ENCODE measurements at places on chromosomes 16 and 17.

GRCh38 chr16:81527477-81528178 is 83.0 kb downstream of the CMIP start:
- no peak for DNase-seq

GRCh38 chr17:80091376-80091775 is 10.0 kb upstream of the GAA start:
- DNase-seq = no peak

GRCh38 chr16:59252317-59252716 is 518.2 kb upstream of the GOT2 start:
- DNase-seq = no peak

- DNase-seq = no peak
These were observed 507.2 kb upstream of the EEF2KMT start for GRCh38 chr16:5604770-5605169.

DNA sequence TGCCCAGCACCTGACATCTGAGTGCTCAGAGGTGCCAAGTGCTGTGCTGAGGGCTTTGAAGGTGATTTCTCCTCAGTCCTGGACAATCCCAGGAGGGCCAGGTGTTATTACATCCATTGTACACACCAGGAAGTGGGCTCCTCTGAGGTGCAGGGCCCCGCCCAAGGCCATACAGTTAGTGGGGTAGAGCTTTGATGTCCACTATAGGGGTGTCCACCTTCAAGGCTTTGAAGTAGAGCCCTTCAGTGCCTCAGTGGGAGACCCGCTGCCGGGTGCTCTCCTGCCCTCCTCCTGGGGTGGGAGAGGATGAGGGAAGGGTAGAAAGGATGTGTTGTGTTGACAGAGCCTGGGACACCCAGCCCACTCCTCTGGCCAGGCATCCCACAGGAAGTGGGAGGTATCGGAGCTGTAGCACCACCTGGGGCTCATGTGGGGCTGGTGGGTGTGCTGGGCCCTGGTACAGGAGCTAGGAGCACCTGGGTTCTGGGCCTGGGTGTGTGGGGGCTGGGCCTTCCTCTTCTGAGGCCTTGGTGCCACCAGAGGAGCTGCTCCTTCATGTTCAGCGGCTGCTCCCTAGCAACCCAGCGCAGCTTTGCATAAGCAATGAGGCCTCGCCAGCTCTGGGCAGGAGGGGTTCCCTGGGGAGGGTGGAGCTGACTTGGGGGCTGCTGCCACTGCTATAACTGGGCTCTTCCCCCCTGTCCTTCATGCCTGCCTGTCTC is 7.4 kb downstream of the LASP1 start:
- DNase-seq = no peak

DNA sequence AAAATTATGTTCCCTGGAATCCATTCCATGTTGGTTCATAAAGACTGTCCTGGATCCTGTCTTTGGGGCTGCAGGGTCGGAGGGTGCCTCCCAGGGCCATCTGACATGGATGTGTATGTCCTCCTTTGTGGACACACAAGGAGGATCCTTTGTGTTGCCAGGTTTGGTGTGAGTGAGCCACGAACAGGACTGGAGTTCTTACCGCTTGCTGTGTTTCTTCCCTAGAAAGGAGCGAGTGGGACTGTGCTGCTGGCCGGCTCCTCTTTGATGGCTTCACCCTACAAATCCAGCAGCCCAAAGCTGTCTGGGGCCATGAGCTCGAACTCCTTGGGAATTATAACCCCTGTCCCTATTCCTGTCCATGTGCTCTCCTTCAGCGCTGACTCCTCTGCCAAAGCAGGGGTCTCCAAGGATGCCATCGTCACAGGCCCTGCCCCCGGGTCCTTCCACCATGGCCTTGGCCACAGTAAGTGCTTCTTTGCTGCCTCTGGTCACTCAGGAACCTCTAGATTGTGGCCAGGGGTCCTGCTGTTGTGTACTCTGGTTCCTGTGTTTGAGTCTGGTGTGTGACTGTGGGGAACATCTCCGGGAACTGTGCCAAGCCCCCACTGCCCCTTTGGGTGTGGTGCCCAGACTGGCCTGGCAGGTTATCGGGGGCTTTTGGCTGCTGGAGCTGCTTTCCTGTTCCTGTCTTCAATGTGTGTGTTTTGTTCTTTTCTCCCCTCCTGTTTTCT is 29.5 kb downstream of the UBN1 start:
- DNase-seq = no peak

GRCh38 chr16:26709175-26709574 is 357.6 kb upstream of the C16orf82 start:
- no peak for DNase-seq

- peak; percentile 56 for DNase-seq
These were observed 537 bp downstream of the CNOT1 start for GRCh38 chr16:58628845-58629732.

DNA sequence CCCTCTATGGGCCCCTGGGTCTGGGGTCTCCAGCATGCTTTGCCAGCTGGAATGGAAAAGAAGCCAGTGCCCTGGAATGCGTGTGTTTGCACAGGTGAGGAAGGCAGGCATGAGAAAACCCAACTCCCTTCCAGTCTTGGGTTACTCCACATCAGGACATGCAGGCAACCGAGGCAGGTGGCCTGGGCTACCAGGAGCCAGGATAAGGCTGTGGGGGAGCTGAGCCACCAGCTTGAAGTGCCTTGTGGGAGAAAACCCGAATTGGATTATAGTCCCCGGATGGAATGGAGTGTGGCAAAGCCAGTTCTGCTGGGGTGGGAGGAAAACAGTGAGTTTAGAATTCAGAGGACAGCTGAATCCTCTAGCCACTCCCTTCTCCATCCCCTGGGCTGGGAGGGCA is 7.2 kb downstream of the SRCIN1 start:
- DNase-seq = peak; percentile 18

GRCh38 chr17:82244413-82245133 is 15.7 kb downstream of the SLC16A3 start:
- no peak for DNase-seq

DNA sequence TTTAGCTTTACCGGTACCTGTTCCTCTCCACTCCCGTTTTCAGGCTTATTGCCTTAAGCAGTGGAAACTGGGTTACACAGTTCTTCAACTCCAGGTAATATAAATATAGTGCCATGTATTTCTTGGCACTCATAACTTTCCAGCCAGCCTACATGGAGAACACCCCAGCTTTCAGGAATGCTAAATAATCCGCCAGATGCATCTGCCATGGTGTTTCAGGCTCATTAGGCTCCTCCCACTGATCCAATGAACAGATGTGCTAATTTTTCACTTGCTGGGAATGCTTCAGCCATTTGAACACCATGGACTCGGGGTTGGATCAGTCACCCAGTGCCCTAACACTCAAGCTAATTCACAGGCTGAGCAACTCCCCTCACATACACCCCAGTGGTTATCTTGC is 4.6 kb downstream of the ANKFN1 start:
- DNase-seq = no peak

DNA sequence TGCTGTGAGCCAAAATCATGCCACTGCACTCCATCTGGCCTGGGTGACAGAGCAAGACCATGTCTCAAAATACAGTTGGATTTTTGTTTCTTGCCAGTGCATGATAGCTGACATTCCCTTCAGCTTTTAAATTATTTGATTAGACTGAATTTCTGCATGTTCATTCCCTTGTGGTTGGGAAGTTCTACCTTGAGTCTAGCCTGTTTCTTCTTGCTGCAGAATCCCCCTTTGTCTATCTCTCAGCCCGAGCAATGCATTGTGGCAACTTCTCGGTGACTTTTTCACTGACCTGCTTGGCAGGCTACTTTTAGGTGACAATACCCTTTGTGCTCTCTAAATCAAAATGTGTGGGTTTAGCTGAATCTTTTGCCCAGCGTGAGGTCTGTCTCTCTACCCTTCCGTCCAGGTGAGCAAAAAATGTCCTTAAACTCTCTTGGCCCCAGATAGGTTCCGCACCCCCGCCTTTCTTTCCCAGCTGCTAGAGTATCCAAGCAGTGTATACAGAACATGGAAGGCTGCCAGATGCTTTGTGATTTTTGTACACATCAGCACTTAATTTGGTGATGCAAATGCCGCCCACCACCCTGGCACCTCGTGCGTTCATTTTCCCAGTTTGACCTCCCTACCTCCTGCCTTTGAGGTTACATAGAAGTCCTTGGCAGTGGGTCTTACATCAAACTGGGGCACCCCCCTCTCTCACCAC is 130.2 kb downstream of the ABCC6 start:
- no peak for DNase-seq

- DNase-seq = peak; percentile 59
These were observed 102.6 kb downstream of the ZNF778 start for GRCh38 chr16:89319886-89320781.

- peak; percentile 57 for DNase-seq
These were observed 11.7 kb downstream of the CCDC57 start for GRCh38 chr17:82200743-82201497.

DNA sequence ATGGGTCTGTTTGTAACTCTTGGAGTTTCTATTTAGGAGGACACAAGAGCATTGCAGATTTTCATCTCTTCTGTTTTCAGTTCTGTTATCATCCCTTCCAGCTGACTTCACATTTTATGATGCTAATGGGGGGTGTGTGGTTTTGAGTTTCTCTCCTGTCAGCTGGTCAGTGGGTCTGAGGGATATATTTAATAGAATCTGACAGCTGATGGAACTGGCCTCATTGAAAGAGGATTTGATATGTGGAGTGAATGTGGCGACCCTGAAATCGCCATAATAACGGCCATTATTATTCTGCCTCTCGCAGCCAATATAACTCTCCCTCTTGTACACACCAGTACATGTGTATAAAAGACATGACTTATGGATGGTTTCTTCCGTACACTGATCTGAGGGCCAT is 128.1 kb downstream of the SALL1 start:
- DNase-seq = no peak

DNA sequence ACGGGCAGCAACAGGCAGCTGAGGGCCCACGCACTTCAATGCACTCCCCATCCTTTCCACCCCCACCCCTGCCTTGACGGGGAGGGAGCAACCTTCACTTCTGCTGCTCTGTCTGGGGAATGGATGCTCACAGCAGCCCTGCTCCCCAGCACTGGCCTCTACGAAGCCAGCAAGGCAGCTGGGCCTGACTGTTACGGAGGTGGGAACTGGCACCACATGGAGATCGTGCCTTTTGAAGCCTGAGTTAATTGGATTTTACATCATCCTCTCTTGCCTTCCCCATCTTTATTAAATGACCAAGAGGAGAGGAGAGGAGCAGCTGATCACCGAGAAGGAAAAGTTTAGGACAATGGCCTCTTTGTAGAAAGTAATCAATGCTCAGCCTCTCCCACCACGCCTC is 187.0 kb upstream of the RPL38 start:
- no peak for DNase-seq

GRCh38 chr16:27237219-27238015 is 31.2 kb downstream of the NSMCE1 start:
- DNase-seq = peak; percentile 90

GRCh38 chr16:86122681-86123342 is 223.8 kb downstream of the IRF8 start:
- no peak for DNase-seq

- DNase-seq = no peak
These were observed 10.0 kb downstream of the DECR2 start for GRCh38 chr16:411576-412265.

GRCh38 chr16:2814551-2815298 is 2.3 kb upstream of the PRSS21 start:
- DNase-seq = no peak

DNA sequence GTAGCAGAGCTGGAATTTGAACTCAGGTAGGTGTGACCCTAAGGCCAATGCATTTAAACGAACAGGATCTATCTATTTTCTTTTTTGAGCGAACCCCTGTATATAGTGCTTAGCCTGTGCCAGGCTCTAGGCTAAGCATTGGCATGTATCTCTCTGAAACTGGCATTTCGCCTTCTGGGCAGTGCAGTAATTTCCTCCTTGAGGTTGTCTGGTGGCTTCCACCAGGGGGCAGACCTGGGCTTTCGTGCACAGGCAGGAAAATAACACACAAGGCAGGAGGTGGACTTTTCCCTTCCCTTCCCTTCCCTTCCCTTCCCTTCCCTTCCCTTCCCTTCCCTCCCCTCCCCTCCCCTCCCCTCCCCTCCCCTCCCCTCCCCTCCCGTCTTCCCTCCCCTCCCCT is 34.4 kb upstream of the PRKCB start:
- peak; percentile 83 for DNase-seq

GRCh38 chr16:13958474-13958873 is 38.5 kb downstream of the ERCC4 start:
- DNase-seq = no peak

DNA sequence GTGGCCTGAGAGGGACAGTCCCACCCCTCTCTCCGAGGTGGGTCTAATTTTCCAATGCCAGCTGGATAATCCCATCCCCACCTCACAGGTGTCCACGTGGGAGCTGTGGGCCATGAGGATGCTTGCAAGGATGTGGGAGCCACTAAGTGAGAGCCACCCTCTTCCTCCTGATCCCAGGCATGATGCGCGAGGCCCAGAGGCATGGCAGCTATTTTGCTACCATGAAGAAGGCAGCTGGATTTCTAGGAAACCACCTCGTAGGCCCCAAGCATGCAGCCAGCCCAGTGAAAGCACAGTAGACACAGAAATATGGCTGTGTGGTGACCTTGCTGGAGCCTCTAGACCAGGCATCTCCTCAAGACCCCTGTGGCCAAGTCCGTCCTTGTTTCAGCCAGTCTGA is 20.4 kb downstream of the KDM8 start:
- DNase-seq = no peak

DNA sequence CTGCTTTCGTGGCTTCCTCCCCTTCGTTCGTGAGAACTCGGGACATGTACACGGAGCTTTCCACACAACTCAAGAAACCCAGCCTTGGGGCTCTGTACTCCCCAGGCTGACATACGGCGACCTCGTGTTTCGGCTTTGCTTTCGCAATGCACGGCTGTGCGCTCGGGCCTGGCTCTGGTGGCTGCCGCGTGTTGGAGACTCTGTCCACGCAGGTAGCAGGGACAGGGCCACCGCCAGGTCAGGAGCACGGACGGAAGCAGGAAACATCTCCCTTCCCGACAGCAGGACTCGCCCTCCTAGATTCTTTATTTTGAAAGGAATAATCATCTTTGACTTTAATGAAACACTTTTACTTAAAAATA is 17.3 kb downstream of the UTS2R start:
- no peak for DNase-seq

DNA sequence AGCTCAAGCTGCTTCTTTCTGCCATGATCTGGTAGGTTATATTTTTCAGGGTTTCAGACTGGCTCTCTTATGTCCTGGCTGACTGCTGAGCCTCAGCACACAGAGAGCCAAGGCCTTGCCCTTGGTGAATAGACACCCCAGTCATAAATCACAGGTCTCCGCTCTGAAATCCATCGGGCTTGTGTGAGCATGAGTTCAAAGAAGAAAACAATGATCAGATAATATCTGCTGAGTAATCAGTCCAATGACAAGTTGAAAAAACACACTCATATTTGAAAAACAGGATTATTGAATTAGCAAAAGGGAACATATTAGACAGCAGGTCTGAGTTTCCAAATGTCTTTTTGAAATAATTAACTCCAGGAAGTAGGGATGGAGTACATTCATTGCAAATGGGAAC is 51.1 kb upstream of the NDRG4 start:
- no peak for DNase-seq

GRCh38 chr17:9299695-9300094 is 275.9 kb downstream of the STX8 start:
- no peak for DNase-seq

DNA sequence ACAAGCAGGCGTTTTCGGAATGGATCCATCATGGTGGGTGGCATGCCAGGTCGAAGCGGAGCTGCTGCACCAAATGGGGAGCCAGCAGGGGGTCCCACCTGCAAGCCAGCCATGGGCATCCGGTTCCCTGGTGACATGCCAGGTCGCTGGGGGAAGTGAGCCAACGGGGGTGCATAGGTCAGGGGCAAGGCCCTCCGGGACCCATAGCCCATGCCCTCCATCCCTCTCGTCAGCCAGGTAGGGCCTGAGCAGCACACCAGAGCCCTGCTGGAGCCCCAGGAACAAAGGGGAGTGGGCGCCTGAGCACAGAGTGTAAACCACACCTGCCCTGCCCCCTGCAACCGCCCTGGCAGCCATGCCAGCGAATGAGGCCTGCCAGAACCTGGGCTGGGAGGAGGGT is 5.0 kb downstream of the SMARCD2 start:
- DNase-seq = no peak
